ENCODE measurements at places on chromosomes 3 and 15.
A peak's percentile ranks its signal among the peaks of the same experiment; 100 is the strongest.

DNA sequence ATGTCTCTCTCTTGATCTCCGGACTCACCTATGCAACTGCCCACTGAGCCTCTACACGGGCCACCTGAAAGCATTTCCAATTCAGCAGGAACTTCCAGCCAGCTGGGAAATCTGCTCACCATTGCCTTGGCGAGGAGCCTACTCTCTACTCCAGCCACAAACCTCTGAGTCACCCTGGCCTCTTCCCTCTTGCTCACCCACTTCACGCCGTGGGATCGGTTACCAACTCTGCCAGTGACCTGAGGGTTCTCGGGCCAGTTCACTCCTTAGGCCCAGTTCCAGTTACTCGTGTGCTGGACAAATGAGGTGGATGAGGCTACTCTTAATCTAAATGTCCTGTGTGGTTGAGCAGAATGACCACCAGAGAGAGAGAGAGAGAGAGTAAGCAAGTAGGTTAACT lies 70.1 kb downstream of the CEMIP start:
- DNase-seq: no peak

- DNase-seq: no peak
Measured at GRCh38 chr3:117218641-117219048, 509.1 kb downstream of the TUSC7 start.

DNA sequence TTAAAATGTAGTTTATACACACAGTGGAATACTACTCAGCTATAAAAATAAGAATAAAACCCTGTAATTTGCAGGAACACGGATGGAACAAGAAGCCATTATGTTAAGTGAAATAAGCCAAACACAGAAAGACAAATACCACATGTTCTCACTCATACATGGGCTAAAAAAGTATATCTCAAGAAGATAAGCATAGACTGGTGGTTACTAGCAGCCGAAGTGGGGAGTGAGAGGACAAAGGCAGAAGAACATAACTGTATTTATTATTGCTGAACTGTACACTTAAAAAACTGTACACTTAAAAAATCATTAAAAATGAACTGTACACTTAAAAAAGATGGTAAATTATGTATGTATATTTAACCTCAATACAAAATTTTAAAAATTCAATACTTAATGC lies 11.0 kb downstream of the UBE3A start:
- no peak for DNase-seq

- peak; percentile 48 for DNase-seq
Measured at GRCh38 chr3:52433328-52433995, 11.4 kb downstream of the SEMA3G start.

- no peak for DNase-seq
Measured at GRCh38 chr15:35546511-35547381, 781 bp upstream of the DPH6 start.

DNA sequence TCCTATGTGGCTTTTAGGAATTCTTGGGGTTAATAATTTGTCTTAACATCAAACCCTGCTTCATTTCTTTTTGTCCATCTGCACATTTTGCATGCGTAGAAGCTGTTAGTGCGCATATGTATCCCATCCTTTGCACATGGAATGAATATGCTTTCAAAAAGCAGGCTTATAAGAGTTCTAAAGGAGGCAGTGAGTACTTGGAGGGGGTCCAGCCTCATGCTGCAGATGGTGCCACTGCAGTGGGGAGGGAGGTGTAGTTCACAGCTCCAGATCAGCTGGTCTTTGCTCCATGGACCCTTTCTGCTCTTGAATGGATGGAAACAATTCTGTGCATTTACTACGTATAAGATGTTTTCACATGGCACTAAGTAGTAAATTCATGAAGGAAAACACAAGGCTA lies 20.7 kb upstream of the SSR3 start:
- DNase-seq: no peak

DNA sequence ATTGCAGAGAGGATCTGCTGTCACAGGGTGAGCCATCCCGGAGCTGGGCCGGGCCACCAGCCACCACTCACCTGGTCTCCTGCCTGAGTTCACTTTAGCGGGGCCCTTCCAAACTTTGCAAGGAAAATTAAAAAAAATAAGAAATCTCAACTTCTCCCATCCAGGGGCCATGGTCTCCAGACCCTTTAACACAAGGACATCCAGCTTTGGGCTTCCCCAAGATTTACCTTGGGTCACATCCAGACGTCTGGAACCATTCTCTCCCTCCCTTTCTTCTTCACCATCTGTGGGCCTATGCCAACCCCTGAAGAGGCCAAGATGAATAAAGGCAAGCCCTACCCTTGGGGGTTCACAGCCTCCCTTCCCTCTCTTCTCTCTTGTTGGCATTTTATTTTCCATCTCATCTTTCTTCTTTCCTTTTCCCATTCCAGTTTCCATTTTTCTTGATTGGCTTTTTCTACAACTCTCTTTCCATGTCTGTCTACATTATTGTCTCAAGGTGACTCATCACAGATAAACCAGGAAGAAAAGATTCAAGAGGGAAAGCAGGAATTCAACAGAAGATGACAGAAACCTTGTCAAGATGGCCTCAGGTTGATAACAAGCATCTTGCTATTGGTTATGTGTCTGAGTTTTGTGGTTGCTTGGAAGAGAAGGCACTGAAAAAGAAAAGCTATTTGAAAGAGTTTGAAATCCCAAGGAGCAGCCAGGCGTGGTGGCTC lies 49.5 kb downstream of the ITGA11 start:
- DNase-seq: no peak

- DNase-seq: no peak
Measured at GRCh38 chr15:65920825-65921309, 51.6 kb downstream of the RAB11A start.

DNA sequence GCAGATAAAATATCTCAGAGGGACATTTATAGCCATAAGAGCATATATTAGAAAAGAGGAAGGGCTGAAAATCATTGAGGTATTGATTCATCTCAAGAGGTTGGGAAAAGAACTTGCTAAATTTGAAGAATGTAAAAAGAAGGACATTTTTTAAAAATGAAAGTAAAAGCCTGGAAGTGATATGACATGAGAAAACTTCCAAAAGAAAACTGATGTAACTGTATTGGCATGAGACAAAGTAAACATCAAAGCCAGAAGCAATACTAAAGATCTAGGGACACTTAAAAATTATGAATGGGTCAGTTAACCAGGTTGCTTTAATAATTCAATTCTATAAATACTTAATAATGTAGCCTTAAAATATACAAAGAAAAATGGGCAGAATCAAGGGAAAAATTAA lies 31.9 kb downstream of the CEP63 start:
- no peak for DNase-seq

- DNase-seq: no peak
Measured at GRCh38 chr3:158711886-158712285, 20.4 kb downstream of the RARRES1 start.

- DNase-seq: no peak
Measured at GRCh38 chr3:126160243-126161210, 19.9 kb downstream of the ALDH1L1 start.

GRCh38 chr3:75341324-75342067 lies 322.6 kb upstream of the FRG2C start:
- no peak for DNase-seq

DNA sequence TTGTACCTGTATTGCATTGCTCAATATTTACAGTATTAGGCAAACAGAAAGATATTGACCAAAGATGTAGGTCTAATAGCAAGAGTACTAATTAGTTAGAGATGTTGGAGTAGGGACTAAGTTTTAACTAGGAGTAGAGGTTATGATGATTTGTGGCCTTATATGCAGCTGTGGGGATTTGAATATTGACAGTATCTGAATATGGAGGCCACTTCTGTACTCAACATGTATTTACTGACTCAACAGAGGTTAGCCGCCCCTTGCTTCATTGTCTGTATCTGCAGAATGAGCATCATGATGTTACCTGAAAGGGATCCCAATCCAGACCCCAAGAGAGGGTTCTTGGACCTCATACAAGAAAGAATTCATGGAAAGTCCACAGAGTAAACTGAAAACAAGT lies 49.6 kb upstream of the LRTM1 start:
- no peak for DNase-seq

DNA sequence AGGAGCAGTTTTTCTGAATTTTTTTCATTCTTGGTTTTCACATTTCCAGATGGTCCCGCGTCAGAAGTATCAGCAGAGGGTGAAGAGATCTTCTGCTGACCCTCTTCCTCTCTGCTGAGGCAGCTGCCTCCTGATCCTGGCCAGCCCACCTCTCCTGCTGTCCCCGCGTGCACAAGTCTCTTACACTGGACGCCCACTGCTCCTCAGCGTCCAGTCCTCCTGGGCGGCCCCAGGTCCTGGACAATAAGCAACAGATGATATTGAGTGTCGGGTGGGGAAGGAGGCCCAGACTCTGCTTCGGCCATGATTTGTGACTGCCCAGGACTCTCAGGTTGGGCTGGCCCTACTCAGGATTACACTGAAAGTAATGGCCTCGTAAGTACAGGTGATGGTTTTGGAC lies 50.1 kb downstream of the KLHL25 start:
- no peak for DNase-seq

DNA sequence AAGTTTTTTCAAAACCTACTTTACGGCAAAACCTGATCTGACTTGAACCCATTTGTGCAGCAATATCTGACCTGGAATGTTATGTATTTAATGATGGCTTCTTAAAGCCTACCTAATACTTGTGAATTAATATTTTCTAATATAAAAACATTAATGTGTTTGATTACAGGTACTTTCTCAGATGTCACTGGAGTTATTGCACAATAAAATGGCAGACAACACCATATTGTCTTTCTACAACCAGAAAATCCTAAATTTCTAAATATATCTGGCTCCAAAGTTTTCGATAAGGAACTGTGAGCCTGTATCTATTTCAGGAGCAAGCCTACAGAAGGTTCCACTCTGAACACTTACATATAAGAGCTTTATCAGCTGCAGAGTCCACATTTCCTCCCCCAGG lies 184.5 kb downstream of the ATP8B4 start:
- no peak for DNase-seq

- no peak for DNase-seq
Measured at GRCh38 chr3:123271466-123272159, 69.9 kb downstream of the SEC22A start.

DNA sequence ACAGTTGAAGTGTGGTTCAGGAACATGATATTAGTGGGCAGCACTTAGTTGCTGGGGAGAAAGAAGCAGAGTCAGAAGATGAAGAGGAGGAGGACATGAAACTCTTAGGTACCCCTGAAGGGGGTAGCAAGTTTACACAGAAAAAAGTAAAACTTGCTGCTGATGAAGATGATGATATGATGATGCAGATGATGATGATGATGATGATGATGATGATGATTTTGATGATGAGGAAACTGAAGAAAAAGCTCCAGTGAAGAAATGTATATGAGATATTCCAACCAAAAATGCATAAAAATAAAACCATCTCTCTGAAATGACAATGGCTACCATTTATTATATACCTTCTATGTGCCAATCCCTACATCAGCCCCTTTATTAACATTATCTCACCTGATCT lies 39.9 kb upstream of the SOX14 start:
- no peak for DNase-seq

- peak; percentile 77 for DNase-seq
Measured at GRCh38 chr15:92429378-92430068, 35.8 kb downstream of the ST8SIA2 start.

DNA sequence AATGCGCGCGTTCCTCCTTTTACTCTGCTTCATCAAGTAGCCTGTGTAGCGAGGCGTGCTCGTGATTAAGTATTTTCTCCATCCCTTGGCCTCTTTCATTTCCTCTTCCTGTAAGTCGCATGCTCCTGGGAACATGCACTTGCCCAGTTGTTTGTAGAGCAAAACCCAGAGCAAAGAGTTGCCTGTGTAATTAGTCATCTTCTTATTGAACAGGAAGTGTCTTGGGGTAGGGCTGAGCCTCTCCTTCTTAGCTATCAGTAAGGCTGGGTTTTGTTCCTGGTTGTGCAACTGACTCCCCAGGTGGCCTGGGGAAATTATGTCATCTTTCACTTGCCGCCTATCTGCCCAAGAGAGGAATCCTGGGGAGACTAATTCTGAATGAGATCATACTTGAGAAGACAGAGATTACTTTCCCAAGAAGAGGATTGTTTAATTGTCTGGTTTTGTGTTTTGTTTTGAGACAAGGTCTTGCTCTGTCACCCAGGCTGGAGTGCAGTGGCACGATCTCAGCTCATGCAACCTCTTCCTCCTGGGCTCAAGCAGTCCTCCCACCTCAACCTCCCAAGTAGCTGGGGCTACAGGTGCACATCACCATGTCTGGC lies 14.9 kb downstream of the LIPH start:
- DNase-seq: no peak

- no peak for DNase-seq
Measured at GRCh38 chr3:65659396-65659795, 379.3 kb downstream of the MAGI1 start.

DNA sequence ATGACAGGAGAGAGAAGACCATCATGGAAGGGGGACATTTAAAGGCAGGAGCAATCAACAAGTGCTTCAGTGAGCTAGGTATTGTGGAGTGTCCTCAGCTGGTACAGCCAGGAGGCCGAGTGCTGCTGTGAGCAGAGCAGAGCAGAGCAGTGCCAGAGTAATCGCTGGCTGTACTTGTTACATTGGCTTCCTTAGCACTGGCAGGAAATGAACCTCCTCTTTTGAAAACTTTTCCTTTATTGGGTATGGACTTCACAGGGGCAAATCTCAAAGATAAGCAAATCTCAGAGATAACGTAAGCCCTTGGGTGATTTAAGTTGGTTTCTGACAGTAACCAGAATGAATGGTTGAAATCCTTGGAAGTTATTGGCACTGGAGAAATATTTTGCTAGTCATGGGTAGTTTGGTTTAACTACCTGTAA lies 2.1 kb downstream of the SH3GL3 start:
- DNase-seq: no peak

DNA sequence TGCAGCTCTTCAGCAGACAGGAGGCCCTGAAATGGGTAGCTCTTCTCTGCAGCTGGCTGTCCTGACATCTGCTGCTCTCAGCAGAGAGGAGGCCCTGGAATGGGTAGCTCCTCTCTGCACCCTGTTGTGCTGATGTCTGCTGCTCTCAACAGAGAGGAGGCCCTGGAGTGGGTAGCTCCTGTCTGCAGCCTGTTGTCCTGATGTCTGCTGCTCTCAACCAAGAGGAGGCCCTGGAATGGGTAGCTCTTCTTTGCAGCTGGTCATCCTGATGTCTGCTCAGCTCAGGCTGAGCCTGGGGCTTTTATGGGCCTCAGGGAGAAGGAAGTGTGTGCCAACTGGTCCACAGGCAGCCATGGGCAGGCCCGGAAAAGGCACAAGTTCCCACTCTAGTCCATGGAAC lies 66.6 kb downstream of the PIK3CB start:
- no peak for DNase-seq
